Left renal cortex interstitium (tissue), 4 donors: ENCODE measurements at places on chromosomes 6 and 20.

DNA sequence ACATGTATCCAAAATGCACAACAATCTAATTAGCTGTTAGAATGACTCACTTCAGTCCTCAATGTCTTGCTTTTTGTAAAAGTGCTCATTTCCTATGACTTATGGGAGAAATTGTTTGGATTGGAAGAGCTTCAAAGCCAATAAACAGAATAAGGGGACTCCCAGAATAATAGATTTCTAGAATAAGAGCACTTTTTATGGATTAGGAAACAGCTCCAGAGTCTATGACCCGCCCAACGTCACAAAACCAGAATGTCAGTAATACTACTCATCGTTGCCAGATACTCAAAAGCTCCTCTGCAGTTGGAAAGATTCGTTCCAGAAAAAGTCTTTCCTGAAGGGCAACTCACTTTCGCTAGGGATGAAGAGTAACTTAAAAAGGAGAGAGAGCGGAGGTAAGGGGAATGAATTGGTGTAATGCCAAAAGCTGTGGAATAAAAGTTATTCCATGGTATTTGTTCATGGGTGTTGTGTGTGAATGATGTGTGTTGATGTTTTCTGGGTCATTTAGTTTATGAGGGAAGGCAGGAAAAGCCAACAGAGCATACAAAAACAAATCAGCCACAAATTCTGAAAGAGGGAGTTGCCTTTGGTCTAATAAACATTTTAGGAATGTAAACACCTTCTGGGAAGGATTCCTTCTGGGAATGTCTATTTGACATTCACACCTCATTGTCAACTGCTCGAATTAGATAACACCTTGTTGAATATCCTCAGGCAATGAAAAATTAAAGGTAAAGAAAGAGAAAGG is 64.6 kb downstream of the SYNE1 start:
- no peak for DNase-seq

GRCh38 chr20:48222595-48223180 is 437.4 kb upstream of the SULF2 start:
- DNase-seq: no peak

GRCh38 chr6:13260831-13261230 is 67.5 kb downstream of the TBC1D7 start:
- no peak for DNase-seq

GRCh38 chr6:506920-507622 is 115.5 kb downstream of the IRF4 start:
- no peak for DNase-seq

DNA sequence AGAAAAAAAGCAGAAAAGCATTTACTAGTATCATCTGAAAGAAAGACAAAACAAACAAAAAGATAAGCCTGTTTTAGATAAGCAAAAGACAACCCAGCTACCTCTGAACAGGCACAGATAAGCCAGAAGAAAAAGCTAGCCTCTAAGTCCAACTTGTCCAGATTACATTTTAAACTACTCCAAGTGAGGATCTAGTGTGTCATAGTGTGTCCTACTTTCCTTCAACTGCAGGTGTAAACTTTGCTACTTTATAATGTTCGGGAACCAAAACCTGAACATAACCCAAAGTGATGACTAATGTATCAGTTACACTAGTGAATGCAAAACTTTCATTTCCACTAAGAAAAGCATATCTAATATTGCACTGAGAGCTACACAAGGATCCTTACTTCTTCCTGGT is 19.5 kb downstream of the ADNP start:
- no peak for DNase-seq

- DNase-seq: no peak
Observed at GRCh38 chr6:138692058-138692977, 81.3 kb upstream of the CCDC28A start.

DNA sequence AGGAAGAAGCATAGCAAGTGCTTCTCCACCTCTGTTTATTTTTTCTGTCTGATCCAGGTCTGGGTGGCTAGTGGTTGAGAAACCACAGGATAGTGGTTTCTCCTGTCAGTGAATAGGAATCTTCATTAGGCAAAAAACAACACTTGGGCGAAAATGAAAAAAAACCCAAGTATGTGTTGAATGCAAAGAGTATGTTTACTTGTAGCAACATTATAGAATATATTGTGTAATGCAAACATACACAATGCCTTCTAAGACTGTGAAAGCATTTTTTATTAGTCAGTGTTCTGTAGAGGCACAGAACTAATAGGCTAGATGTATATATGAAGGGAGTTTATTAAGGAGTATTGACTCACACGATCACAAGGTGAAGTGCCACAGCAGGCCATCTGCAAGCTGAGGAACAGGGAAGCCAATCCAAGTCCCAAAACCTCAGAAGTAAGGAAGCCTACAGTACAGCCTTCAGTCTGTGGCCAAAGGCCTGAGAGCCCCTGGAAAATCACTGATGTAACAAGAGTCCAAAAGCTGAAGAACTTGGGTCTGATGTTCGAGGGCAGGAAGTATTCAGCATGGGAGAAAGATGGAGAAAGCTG is 111.1 kb downstream of the UST start:
- DNase-seq: no peak

DNA sequence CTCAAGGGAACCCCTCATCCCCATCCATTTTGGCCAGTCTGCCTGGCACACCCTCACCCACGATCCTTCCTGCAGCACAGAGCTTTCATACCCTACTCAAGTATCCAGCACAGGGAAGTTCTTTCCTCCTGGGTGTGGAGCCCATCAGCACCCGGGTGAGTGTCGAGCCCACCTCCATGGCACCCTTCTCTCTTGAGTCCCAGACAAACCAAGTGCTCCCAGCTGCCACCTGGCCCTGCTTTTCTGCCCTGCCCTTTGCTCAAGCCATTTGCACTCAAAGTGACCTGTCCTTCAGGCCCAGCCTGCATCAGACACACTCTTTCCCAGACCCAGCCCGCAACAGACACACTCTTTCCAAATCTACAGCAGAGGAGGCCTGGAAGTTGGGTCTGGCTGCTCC is 257.2 kb downstream of the DLL1 start:
- no peak for DNase-seq
